ENCODE measurements at places on chromosomes 4 and X. TPM values are rescaled to one million over a fixed set of nuclear protein-coding genes. Genes with fewer than 3 reads are reported as not detected.
A peak's percentile ranks its signal among the peaks of the same experiment; 100 is the strongest.

DNA sequence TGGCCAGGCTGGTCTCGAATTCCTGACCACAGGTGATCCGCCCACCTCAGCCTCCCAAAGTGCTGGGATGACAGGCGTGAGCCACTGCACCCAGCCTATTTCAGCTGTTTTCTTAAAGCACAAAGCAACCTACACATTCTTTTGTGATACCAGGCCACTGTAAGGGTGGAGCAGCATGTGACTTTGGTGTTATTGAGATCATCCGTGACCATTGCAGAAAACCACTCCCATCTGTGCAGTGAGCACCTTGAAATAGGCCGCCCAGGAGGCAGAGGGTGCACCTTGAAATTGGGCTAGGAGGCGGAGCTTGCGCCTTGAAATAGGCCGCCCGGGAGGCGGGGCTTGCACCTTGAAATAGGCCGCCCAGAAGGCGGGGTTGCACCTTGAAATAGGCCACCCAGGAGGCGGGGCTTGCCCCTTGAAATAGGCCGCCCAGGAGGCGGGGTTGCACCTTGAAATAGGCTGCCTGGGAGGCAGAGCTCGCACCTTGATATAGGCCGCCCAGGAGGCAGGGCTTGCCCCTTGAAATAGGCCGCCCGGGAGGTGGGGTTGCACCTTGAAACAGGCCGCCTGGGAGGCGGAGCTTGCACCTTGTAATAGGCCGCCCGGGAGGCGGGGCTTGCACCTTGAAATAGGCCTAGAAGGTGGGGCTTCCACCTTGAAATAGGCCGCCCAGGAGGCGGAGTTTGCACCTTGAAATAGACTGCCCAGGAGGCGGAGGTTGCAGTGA is 9.0 kb upstream of the SLC25A6 start:
- peak; percentile 14 for DNase-seq

GRCh38 chrX:24150051-24150790 is 692 bp downstream of the ZFX start:
- DNase-seq = peak; percentile 87

GRCh38 chr4:140497405-140497746 is 717 bp downstream of the MGAT4D start:
- DNase-seq = no peak

DNA sequence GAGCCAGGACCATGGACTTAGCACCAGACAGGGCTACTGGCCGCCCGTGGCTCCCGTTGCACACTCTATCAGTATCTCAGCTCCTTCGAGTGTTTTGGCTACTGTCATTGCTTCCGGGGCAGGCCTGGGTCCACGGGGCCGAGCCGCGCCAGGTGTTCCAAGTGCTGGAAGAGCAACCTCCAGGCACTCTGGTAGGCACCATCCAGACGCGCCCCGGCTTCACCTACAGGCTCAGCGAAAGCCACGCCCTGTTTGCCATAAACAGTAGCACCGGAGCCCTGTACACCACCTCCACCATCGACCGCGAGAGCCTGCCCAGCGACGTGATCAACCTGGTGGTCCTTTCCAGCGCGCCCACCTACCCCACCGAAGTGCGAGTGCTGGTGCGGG is 1.6 kb downstream of the FAT4 start:
- peak; percentile 66 for DNase-seq

DNA sequence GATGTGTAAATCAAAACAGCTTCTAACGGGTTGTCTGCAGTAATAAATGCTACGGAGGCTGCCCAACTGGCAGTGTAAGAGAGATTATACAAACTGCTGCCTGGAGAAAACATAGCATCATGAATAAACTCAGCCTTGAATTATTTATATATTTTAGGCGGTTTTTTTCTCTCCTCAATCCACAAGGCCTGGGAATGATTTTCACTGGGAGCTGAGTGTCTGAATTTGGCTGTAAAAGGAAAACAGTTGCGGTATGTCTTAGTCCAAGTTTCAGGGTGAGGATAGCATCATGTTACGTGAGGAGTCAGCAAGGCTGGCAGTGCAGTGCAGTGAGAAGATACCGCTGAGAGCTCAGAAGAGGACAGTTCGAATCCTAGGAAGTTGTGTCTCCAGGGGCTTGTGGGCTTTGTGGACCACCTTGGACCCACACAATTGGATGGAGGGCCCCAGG is 291.5 kb upstream of the BOD1L1 start:
- DNase-seq = peak; percentile 37

DNA sequence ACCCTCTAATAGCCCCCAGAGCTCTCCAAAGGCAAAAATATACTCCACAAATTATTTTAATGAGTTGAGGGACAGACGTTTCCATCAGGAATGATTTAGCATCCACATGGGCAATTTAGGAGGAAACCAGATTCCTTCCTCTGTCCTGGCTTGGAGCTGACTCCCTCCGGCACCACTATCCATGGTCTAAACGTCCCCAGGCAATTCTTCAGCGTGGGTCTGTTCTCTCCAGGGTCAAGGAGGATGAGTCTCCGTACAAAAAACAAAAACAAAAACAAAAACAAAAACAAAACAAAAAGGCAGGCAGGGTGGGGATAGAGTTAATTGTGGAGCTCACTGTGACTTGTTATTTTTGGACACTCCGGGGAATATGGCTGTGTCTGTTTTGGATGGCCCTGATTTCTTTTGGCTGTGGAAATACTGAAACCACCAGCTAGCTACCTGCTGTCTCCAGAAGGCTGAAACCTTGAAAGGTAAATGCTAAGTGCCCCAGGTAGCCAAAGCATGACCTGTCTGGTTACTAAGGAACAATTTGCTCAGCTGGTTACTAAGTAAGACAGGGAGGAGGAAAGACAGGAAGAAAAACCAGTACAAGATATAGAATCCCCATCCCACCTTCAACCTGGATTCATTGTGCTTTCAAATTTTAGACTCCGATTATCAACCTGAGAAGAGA is 419.1 kb upstream of the LCORL start:
- DNase-seq = no peak

DNA sequence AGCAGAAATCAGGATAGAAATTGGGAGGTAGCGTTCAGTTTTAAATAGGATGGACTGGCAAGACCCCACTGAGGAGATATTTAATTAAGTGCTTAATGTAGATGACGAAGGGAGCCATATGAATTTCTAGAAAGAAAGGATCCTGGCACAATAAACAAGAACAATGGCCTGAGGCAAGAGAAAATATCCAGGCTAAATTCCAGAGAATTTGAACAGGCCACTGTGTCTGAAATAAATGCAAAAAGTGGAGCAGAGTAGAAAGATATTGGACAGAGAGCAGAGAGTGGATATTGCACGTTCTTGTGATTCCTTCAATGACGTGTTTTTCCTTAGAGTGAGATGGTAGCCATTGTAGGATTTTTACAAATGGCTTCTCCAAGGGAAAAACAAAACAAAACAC is 1504.8 kb downstream of the C4orf33 start:
- no peak for DNase-seq

DNA sequence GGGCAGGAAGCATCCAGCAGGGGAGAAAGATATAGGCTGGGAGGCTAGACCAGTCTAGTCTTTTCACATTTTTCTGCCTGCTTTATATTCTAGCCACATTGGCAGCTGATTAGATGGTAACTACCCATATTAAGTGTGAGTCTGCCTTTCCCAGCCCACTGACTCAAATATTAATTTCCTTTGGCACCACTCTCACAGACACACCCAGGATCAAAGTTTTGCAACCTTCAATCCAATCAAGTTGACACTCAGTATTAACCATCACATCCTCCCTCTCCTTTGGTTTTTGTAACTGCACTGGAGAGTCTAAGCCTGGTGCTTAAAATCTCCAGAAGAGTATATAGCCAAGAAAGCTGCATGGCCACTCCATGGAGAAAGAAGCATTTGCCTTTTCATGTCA is 560.4 kb downstream of the GRXCR1 start:
- DNase-seq = no peak

GRCh38 chr4:89741768-89742167 is 95.2 kb downstream of the SNCA start:
- DNase-seq = no peak

The AMBN gene
- not detected for total RNA-seq

The FAM184B gene
- total RNA-seq = not detected

The NHS gene
- total RNA-seq = 1.9 TPM

The SCML1 gene
- 5.8 TPM for total RNA-seq
